ENCODE measurements at places on chromosomes 12 and 14.

DNA sequence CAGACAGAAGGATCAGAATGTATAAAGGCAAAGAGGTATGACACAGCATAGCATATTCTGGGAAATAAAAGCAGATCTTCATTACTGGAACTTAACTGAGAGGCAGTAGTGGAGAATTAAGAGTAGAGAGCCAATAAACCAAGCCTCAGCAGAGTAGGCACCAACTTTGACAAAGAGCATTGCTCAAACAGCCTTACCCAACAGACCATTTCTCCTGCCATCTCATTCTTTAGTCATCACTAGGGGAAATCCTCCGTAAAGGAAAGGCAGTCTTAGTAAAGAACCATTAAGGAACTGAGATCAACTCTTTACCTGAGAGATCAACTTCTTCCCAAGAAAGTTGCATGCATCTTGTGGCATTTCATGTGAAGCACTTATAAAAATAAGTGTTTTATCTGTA lies 36.6 kb downstream of the SENP1 start:
- no peak for DNase-seq

DNA sequence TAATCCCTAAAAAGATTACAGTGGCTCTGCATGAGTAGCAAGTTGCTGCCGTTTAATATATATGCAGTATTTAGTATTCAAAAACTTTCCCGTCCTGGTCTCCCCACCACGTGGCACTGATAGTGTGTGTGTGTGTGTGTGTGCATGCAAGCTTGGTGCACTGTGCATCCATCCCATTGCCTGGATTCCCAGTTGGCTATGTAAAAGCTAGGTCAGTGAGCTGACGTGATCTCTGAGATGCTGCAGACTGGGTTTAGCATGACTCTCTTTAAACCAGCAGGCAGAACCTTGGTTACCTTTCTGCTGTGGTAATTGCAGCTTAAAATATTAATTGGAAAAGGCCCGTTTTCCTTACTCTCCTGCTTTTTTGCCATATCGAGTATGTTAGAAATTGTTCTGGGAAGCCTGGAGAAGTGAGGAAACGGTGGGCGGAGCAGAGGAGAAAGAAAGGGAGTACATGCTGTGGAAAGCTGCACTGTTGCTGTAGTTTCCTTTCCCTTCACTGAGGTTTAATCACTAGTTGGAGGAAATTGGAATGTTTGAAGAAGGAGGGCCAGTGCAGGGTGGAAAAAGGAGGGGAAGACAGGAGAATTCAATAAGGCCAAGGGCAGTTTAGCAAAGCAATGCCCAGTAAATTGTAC lies 4.0 kb upstream of the CNTN1 start:
- no peak for DNase-seq

GRCh38 chr12:106096376-106096775 lies 42.4 kb downstream of the NUAK1 start:
- no peak for DNase-seq

- no peak for DNase-seq
Measured at GRCh38 chr14:92897922-92898565, 24.9 kb upstream of the CHGA start.

GRCh38 chr12:92424338-92424737 lies 278.5 kb upstream of the PLEKHG7 start:
- no peak for DNase-seq

GRCh38 chr12:104448451-104448850 lies 8.3 kb upstream of the CHST11 start:
- DNase-seq: no peak

- peak; percentile 68 for DNase-seq
Measured at GRCh38 chr12:119902084-119902509, 25.0 kb upstream of the CIT start.

Measured in activated CD4-positive, CD25-positive, alpha-beta regulatory T cell treated with anti-CD3 and anti-CD28 coated beads, Interleukin-2, amount 50 U/mL, for 72 hours (primary cell).